ENCODE measurements at places on chromosomes 5 and 9.
A peak's percentile ranks its signal among the peaks of the same experiment; 100 is the strongest.

- no peak for DNase-seq
These were observed 52.4 kb downstream of the PTTG1 start for GRCh38 chr5:160474084-160474483.

DNA sequence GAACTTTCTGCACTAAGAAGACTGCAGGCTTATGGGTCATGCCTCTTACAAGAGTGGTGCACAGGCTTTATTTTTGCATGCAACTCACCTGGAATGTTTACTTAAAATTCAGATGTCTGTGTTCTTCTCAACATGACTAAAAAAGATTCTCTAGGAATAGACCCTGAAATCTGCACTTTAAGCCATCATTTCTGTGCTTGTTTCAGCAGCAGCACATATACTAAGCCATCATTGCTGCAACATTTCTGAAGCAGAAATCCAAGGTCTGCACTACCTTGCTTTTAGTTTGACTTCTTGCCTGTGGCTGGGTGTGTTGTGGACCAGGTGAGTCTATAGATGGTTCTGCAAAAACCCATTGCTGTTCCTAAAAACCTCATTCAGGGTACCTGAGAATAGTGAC is 156.8 kb downstream of the CEP120 start:
- no peak for DNase-seq

- no peak for DNase-seq
These were observed 36.4 kb upstream of the SV2C start for GRCh38 chr5:76046741-76047140.

- no peak for DNase-seq
These were observed 22.0 kb downstream of the CETN3 start for GRCh38 chr5:90387508-90387907.

- DNase-seq, result no peak
These were observed 428.7 kb downstream of the GABRG2 start for GRCh38 chr5:162496100-162496808.

- no peak for DNase-seq
These were observed 21.5 kb downstream of the EXOC3 start for GRCh38 chr5:464446-464842.

DNA sequence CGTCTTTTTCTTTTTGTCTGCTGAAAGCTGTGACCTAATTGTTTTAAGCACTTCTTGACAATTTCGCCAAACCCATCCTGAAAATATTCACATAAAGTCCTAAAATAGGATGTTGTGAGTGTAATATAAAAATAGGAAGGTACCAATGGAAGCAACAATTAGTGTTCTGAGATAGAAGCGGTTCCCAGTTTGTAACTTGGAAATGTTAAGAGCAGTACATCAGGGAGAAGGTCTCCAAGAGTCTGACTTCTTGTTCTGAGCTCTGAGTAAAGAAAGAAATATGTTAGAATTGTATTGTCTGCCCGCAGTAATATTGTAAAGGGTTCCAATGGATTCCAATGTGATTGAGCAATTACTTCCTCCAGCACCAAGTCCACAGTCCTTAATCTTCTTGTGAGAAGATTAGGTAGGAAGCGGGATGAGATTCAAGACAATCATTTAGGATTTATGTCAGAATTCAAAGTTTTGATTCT is 3.9 kb downstream of the VCAN start:
- no peak for DNase-seq

- DNase-seq, result no peak
These were observed 45.0 kb upstream of the PRSS3 start for GRCh38 chr9:33750307-33750838.

DNA sequence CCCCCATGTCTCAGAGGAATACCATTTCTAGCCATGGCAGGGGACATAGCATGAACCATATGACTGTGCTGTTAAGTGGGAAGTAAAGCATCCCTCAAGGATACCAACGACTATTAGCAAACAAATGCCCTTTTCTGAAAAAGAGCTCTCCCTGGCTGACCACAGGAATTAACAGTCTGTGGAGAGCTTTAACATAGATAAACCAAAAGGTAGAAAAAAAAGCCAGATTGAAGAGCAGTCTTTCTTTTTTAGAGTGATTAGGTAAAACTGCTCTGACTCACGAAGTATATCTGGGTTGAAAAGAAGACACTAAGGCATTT is 532.7 kb upstream of the DMAC1 start:
- no peak for DNase-seq

DNA sequence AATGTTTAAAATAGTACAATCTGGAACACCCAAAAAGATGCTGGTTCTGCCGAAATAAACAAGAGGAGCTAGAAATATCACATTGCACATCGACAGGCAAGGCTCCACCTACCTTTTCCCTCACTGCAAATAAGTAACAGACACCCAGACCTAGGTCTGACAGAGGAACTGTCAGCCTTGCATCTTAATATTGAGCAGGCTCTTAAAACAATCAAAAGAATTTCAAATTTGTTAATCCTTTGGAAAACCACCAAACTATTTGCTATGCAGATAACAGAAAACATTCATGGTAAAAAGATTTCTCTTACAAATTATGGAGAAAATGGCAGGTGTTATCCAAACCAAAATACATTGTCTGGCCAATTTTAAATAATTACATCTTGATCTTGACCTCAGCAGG is 71.3 kb downstream of the FRMD3 start:
- no peak for DNase-seq

- DNase-seq, result no peak
These were observed 102.3 kb downstream of the PJA2 start for GRCh38 chr5:109307456-109307855.

- no peak for DNase-seq
These were observed 95.8 kb downstream of the PLCXD3 start for GRCh38 chr5:41414598-41414997.

GRCh38 chr9:36550135-36550534 is 22.6 kb upstream of the MELK start:
- no peak for DNase-seq

- no peak for DNase-seq
These were observed 305.0 kb downstream of the TENT4A start for GRCh38 chr5:7018198-7018597.

DNA sequence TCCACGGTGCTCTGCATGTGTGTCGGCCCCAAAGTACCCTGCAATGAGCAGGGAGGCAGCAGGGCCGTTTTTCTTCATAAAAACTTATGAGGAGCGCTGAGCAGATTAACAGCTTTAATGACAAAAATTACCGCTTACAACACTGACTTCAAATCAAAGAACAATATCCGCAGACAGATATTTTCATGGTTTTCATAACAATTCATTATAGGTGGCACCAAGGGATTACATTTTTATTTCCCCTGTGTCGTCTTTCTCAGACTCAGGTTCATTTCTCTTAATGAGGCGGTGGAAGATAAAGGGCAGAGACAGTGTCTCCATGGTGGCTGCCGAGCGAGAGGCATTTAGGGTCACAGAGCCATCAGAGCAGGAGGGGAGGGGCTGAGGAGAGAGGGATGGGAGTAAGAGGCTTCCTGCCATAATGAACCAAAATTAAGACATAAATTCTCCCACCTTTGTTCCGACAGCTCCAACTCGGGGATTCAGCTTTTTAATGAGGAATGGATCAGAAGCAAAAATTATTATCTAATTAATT is 240.7 kb upstream of the CLINT1 start:
- DNase-seq, result no peak

GRCh38 chr9:121992571-121993212 is 100.4 kb downstream of the TTLL11 start:
- peak; percentile 45 for DNase-seq
